ENCODE measurements at places on chromosomes 3 and 15. TPM values are rescaled to one million over a fixed set of nuclear protein-coding genes. Genes with fewer than 3 reads are reported as not detected.

DNA sequence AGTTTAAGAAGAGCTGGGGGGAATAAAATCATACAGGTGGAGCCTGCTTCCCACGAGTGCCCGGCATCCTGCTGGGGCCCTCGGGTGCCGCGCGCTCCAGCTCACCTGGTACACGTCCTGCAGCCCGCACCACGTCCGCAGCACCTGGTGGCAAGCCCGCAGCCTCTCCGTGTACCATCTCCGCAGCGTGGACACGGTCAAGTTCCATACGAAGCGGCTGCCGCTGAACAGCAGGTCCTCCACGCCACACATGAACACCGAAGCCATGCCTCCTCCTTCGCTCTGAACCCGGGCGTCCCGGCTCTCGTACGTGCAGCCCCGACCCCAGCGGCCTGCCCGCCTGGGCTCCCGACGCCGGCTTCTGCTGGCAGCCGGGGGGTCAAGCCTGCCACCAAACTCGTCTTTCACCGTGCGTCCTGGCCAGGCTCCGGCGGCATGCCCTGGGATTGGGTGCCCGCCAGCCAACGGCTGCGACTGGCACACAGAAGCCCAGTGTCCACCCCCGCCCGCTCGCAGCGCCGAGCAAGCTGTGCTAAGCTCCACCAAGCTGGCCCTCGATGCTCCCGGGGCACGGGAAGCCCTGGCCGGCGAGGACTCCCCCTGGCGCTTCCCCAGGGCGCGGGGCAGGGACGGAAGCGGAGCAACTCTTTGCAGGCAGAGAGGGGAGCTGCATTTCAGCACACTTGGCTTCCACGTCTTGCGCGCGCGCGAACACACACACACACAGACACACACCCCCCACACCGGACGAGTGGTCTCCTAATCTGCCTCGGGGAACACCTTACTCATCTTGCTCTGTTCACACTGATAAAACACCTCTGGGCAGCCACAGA is at the start of gene FRMD4B:
Gene FRMD4B, minus strand, starts transcription at position 366 of the 833 bp plus-strand sequence. Its CDS starts 99 bp downstream, at position 267.
- DNase-seq, result no peak

DNA sequence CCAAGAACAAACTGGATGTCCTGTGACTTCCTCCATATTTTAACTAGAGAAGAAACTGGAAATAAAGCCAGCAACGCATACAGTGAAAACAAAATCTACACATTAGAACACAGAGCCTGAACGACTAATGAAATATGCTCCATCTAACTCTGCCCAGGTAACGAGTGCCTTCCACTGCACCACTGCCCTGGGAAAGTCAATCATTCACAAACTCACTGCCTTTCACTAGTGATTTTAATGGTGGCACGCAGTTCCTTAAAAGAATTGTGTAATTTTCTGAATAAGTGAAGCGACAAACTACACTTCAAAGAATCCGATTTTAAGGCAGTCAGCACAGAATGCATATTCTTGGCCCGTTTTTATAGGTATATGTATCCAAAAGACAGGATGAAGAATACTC is 416.0 kb downstream of the SHQ1 start:
- DNase-seq, result no peak

DNA sequence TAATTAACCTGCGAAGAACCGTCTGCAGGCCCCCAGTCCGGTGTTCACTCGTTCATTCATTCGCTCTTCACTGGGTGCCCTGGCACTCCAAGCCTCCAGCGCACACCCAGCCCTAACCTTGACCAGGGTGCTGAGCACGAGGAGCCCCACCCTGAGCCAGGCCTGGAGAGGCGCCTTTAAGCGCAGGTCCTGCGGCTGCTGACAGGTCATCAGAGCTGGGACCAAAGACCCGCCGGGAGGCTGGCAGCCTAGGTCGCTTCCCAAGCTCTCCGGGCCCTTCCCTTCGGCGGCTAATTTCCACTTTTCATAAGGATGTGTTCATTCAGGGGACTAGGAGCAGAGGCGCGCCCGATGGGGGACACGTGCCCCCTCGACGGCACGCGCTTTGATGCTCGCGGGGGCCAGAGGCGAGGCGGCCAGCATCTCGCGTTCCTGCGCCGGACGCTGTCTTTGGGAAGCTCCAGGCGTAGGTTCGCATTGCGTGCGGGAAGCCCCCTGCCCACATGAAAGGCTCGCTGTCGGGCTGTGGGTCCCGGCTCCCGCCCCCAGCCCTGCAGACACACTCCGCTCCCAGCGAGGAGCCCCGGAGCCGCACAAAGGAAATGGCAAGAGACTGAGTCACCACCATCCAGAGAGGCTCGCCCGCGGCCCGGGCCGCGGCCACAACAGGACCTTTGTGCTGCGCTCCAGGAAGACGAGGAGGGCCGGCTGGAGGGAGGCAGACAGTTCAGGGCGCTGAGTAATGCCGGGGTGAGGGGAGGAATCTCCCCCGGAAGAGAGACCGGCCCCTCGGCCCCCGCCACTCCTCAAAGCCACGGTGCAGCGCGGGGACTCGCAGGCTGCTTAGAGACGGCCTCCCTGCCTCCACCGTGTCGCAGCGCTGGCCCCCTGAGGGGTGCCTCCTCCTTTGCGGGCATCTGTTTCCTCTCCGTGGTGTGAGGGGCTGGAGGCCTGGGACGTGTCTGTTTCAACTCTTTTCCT is 266.4 kb upstream of the HES1 start:
- DNase-seq, result no peak

DNA sequence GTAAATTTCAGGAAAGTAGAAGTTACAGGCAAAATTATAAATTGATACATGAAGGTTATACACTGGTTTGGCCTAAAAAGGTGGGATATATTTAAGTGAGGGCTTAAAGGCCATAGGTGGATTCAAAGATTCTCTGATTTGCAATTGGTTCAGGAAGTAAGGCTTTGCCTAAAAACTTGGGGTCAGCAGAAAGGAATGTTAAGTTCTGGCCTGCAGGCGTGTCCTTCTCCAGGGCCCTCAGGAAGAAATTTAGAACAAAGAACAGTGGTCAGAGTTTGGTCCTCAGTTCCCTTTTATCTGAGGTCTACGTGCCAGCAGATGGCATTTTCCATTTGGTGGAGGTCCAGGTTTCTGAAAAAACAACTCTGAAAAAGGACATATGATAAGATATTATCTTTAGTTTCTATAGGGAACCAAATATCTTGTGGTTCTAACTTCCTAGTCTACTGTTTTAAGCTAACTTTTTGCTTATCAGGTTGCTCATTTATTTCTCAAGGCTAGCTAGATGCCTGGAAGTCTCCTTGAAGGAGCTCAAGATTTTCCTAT is 40.5 kb downstream of the SCN11A start:
- no peak for DNase-seq

SLC38A3 gene
- 0.63 TPM for total RNA-seq

Measured in urinary bladder (tissue), 4 donors.